WERI-Rb-1 (cell line): ENCODE measurements at places on chromosomes 3 and 15.

DNA sequence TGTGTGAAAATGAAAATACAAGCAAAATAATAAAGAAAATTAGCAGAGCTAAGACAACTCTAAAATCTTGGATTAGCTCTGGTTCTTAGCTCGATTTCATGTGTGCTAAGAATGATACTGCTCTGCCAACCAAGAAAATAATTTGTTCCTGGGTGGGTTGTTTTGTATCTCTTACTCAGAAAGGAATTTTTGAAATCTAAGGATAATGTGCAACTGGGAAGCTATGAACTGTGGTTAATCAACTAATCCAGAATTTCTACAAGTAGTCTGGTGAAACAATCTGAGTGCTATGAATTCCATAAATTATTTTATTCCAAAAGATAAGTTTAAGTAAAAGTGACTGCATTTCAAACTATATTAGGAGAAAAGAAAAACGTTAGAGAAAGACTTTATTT lies 92.0 kb downstream of the TFDP2 start:
- DNase-seq, result no peak

GRCh38 chr3:61846488-61846887 lies 285.1 kb downstream of the PTPRG start:
- no peak for DNase-seq

DNA sequence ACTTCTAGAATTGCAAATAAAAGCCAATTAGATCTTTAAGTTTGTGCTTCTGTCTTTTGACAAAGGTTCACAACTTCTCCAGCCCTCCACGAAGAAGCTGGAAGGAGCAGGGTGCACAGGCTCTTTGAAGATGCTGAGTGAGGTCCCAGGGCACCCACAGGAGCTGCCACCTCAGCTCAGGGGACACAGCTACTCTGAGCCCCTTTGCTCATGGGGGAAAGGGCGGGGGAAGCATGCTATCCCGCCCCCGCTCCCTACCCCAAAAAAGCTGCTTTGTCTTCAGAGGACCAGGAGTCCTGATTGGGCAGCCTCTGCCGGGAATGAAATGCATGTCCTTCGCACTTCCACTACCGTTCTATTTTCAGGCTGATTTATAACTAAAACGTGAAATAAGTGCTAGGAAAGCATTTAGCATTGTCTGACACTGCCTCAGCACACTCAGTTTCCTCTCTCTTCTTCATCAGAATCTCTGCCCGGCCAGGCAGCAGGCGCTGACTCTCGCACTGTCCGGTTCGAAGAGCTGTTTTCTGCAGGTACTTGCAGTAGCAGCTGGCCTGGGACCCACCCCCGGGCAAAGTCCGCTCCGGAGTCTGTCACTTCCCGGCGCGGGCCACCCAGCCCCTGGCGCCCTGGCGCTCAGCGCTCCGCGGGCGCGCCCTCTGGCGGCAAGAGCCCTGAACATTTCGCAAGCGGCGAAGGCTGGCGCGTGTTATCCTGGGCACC lies 45.5 kb upstream of the KLHL25 start:
- peak; percentile 92 for DNase-seq

- no peak for DNase-seq
Observed at GRCh38 chr15:87827131-87827530, 429.4 kb downstream of the NTRK3 start.

- DNase-seq, result peak; percentile 63
Observed at GRCh38 chr3:16884748-16885592, at the start of gene PLCL2. PLCL2 (plus strand) TSS chr3:16884955; CDS start chr3:16885040, 85 bp downstream.

DNA sequence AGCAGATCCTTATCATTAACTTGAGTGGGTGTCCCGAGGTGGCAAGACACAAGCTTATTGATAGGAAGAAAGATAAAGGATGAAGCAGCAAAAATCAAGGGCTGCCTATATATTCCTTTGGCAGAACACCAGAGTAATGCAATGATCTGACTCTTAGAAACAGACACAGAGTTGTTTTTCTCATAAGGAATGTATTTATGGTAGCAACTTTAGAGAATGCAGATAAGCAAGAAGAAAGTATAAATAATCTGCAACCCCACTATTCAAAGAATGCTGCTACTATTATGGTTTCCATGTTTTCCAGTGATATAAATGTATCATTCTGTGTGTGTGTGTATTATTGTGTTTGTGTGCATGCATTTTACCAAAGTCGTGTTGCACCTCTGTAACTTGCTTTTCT lies 208.3 kb downstream of the THSD4 start:
- DNase-seq, result no peak

GRCh38 chr15:90761629-90762028 lies 44.5 kb downstream of the BLM start:
- DNase-seq, result no peak

- no peak for DNase-seq
Observed at GRCh38 chr15:48449734-48450133, 118.5 kb downstream of the DUT start.

DNA sequence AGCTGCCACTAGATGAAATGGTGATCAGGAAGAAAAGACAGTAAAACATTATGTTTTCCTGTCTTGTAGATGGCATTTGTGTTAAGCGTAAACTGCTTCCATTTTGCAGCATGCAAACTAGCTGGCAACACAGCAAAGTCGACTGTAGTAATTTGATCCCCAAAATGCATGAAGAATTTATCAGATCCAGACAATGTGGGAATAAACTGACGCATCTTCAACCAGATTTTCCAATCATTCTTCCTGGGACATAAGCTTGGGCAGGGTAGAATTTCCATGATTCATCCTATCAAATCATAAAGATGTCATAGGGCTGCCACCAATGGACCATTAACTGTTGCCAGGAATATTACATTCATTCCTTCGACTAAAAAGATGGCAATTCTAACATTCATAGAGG lies 260.3 kb downstream of the ERC2 start:
- DNase-seq, result no peak

DNA sequence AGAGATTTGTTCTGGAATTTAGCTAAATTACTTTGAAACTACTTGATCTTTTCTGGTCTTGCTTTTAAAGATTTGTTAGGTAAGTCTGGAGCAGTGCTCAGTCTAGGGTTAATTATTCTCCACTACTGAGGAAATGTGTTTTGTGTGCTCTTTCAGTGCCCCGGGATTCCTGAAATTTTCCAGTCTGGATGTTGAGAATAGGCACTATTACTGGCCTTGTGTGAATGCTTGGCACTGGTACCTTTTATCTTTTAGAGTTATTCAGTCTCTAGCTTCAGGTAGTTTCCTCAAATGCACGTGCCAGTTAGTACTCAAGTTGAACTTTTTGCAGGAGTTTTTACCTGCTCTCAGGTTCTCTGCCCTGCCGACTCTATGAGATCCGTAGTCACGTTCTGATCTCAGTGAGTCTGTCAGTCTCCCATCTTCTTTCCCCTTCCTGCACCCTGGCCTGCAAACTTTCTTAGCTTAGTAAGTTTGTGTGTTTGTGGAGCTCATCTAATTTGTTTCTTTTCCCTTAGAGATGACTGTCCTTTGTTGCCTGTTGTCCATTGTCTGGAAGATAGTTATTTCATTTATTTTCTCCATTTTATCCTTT lies 39.5 kb downstream of the TCF12 start:
- no peak for DNase-seq

DNA sequence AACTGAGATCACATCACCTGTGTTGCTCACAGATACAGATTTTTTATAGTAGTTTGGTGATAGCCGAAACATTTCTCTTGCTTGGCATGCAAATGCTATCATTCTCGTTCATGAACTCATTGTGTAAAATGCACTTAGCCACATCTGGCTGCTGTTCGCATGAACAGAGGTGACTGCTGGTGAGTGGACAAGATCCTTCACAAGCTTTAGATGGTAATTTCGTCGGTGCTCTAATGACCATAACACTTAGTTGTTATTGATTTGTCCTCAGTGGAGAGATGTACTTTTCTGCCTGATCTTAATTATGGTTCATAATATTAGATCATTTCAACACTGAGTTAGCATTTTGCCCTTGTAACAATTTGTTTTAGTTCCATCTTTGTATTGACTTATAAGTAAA lies 13.8 kb downstream of the LRRN1 start:
- no peak for DNase-seq

DNA sequence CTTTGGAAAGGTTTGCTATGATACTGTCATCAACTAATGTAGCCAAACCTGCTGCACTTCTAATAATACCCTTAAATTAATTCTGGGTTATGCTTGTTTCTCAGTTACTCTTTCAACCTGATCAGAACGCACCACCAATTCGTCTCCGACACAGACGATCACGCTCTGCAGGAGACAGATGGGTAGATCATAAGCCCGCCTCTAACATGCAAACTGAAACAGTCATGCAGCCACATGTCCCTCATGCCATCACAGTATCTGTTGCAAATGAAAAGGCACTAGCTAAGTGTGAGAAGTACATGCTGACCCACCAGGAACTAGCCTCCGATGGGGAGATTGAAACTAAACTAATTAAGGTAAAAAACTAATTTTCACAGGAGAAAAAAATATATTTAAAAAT lies 7.9 kb upstream of the RPLP1 start:
- DNase-seq, result no peak

- DNase-seq, result no peak
Observed at GRCh38 chr15:42010434-42010833, 10.4 kb downstream of the PLA2G4E start.

GRCh38 chr3:13268961-13269441 lies 151.1 kb downstream of the NUP210 start:
- no peak for DNase-seq
